Sciatic nerve (tissue), 2 donors: ENCODE measurements at places on chromosomes 11 and 22.

GRCh38 chr11:35083181-35083430 is 55.9 kb upstream of the CD44 start:
- no peak for DNase-seq

- peak; percentile 84 for DNase-seq
These were observed 27.1 kb downstream of the ARAP1 start for GRCh38 chr11:72724851-72725723.

GRCh38 chr11:13667245-13667644 is 1.2 kb upstream of the FAR1 start:
- no peak for DNase-seq

GRCh38 chr11:97414801-97415200 is 1025.0 kb downstream of the JRKL start:
- DNase-seq = no peak

GRCh38 chr11:35494957-35495490 is 30.4 kb downstream of the PAMR1 start:
- no peak for DNase-seq

- no peak for DNase-seq
These were observed 62.4 kb downstream of the GAS2 start for GRCh38 chr11:22728600-22729389.

- no peak for DNase-seq
These were observed 729.3 kb downstream of the NTM start for GRCh38 chr11:132099692-132100091.

DNA sequence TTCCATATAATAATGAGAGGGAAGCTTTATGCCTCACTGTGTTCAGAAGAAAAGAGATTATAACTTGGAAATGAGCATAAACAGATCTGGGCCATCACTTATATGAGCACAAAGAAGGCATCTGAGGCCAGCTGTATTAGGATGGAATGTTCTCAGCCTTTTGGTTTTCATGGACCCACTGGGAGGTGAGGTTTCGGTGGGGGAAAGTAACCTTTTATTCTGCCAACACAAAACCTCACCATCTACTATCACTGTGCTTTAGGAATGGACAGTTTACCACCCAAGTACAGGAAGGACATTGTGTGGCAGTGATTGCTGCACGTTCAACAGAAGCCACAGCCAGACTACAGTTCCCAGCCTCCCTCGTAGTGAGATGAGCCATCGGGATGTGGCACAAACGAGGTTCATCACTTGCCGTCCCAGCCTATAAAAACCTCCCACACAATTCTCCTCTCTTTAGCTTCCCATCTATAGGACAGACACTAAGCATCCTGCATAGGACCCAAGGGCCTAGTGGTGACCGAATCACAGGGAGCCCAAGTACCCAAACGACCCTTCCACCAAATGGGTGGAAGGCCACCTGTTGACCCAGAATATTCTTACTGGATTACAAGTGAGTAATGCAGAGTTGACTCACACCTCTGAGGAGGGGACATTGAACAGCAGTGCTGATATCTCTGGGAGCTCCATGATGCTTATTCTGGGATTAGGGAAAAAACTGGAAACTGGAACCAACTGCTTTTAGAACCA is 121.5 kb upstream of the RAG2 start:
- DNase-seq = no peak

DNA sequence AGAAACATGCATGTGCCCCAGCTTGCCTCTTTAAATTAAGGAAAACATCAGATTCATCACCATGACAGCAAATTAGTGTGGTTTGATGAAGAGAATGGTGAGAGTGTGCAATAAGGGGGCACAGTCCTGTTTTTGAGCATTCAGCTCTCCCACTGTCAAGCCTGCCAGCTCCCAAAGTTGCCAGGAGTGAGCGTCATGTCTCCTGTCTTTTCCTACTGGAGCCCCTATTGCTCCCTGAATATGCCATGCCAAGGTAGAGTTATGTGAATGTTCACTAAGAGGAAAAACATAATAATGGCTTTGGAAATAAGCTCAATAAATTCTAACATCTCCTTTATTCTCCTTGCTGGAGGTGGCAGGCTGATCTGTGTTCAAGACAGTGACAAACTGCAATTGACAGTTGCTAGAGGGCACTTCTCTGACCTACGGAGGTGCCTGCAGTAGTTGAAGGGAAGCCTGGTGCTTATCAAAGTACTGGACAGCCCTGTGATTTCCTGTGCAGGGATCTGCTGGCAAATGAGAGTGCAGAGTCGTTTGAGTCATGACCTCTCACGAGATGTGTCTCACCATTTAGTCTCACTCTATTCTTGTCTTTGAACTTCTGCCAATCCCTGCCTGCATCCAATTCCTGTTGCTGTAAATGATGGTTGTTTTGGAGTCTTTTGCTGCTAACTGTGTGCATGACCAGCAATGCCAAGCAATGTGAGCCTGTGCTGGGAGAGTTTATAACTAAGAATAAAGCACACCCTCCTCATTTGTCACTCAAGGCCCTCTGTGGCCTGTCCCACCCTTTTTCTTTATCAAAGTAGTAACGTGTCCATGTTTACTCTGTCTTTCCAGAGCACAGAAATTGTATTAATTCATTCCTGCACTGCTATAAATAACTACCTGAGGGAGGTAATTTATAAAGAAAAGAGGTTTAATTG is 34.8 kb downstream of the MRGPRX2 start:
- DNase-seq = no peak

- DNase-seq = no peak
These were observed 12.0 kb downstream of the SART1 start for GRCh38 chr11:65973439-65974110.

DNA sequence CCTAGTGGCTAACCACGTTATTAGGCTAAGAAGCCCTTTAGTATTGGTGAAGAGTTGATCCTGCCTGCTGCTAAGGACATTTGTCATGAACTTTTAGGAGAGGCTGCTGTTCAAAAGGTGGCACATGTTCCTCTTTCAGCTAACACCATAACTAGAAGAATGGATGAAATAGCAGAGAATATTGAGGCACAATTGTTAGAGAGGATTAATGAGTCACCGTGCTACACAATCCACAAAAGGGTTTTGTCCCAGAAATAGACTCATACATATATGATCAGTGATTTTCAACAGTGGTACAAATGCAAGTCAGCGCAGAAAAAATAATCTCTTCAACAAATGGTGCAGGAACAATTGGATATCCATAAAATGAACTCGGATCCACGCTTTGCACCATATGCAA is 7.0 kb upstream of the MSANTD2 start:
- DNase-seq = no peak

GRCh38 chr11:2793701-2794045 is 91.9 kb downstream of the CDKN1C start:
- no peak for DNase-seq

- no peak for DNase-seq
These were observed 101.7 kb upstream of the CD82 start for GRCh38 chr11:44463751-44464150.

DNA sequence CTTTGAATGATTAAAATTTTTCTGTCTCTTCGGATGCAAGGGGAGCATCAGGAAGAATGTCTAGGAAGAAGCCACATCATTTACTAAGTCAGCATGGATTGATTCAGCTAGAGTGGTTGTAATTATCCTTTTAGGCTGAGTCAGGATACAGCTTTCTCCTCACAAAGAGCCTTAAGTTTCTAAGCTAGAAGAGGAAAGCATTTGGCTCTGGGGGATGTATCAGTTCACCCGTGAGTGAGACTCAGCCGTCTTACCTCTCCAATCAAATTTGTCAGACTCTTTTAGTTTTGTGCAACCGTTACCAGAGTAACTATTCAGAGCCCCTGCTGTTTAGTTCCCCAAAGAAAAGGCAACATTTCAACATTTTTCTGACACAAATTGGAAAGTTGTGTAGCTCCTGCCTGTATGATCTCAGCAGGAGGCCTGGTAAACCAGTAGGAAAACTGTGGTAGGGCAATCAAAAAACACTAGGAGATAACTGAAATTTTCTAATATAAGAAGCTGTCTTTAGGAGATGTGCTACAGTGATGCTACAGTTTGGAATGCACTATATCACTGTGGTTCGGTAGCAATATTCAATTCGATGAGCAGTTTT is 432.4 kb upstream of the LUZP2 start:
- no peak for DNase-seq

GRCh38 chr11:111447112-111447471 is 65.1 kb downstream of the BTG4 start:
- DNase-seq = no peak

GRCh38 chr11:6618117-6619003 is 862 bp downstream of the TPP1 start:
- no peak for DNase-seq

GRCh38 chr11:89922195-89922660 is at the start of gene TRIM49D1:
TSS of gene TRIM49D1 (minus strand) at chr11:89922245. CDS start at chr11:89917710, 4,535 bp downstream.
- no peak for DNase-seq

GRCh38 chr22:30857791-30858190 is 110.8 kb downstream of the MORC2 start:
- DNase-seq = no peak

- DNase-seq = peak; percentile 59
These were observed 848 bp upstream of the PTPRCAP start for GRCh38 chr11:67438158-67438902.

GRCh38 chr11:123284454-123284853 is 89.4 kb upstream of the CLMP start:
- DNase-seq = no peak

- DNase-seq = no peak
These were observed 598.2 kb upstream of the ANO3 start for GRCh38 chr11:25733777-25734176.

- DNase-seq = no peak
These were observed 17.3 kb downstream of the PIK3IP1 start for GRCh38 chr22:31275018-31275417.

- no peak for DNase-seq
These were observed 105.7 kb downstream of the SWAP70 start for GRCh38 chr11:9769621-9770020.

DNA sequence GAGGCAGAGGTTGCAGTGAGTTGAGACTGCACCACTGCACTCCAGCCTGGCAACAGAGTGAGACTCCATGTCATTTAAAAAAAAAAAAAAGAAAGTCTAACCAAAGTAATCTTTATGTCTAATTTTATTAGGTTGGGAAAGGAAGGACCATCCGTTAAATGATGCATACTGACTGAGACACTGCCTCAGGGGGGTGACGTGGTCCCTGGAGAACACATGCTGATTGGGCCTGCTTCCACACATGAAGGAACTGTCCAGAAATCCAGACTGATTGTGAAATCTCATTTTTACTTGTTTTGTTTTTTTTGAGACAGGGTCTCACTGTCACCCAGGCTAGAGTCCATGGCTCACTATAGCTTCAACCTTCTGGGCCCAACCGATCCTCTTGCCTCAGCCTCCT is 5.5 kb downstream of the SF3A1 start:
- no peak for DNase-seq

DNA sequence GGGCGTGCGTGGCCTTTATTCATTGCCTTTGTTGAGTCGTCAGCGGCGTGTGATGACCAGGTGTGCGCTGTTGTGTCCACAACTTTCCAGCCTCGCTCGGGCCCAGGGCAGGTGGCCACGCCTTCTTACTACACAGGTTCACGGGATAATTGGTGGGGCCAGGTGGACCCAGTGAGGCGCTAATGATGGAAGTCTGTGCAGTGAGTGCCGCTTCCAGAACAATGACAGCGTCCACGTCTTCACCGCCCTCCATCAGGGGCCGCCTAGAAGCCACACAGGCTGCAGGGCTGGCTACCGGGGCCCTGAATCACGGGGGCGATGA is 1197.3 kb downstream of the BRD1 start:
- no peak for DNase-seq

DNA sequence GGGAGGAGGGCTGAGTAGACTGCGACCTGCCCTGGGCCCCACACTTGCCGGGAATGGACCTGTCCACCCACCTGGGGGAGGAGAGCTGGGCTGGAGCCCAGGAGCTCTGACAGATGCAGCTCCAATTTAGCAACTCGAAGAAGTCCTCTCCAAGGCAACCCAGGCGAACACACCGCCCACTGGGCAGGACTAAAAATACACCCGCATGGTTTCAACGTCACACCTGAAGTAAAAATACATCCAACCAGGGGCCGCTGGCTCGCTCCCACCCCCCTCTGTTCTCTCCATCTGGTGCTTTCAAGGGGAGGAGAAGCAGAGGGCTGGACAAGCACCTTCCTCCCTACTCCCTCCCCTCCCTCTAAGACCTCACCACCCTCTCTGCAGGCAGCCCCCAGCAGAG is 119.9 kb downstream of the FEZ1 start:
- DNase-seq = no peak

- DNase-seq = no peak
These were observed 15.3 kb downstream of the PHF21A start for GRCh38 chr11:46105926-46106325.

DNA sequence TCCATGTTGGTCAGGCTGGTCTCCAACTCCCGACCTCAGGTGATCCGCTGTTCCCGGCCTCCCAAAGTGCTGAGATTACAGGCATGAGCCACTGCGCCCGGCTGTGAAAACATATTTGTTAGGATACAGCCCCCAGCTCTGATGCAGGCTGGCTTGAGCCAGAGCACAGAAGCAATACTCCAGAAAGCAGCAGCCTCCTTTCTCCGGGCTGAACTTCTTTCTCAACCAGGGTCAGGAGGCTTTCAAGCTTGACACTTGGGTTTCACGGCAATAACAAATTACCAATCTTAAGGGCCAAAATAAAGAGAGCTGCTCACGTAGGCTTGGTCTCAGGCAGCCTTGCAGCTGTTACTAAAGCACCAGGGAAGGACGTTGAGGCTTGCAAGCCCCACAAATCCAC is 10.8 kb upstream of the CECR2 start:
- no peak for DNase-seq

DNA sequence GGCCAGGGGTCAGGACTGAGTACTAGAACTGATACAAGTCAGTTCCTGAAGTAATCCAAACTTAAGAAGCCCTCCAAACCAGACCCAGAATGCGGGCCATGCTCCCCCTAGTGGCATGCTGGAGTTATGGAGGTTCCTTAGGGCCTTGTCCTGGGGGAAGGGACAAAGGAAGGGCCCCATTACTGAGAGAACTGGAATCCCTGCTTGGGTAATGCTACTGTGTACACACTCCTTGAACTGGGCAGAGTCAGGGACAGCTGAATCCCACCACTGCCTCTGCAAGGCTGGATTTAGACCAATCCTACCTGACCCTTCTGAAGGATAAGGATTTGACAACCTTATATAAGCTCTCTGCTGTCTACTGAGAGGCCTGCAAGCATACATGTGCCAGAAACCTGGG is 97.3 kb upstream of the AKIP1 start:
- DNase-seq = peak; percentile 81

- DNase-seq = no peak
These were observed 4.6 kb downstream of the LGALS12 start for GRCh38 chr11:63510360-63511047.

- no peak for DNase-seq
These were observed 1427.1 kb downstream of the LRRC4C start for GRCh38 chr11:40032331-40032730.

GRCh38 chr11:37378958-37379357 is 780.9 kb upstream of the RAG2 start:
- DNase-seq = no peak
